NCI-H187 (cell line): ENCODE measurements at places on chromosomes 4 and X.

- no peak for DNase-seq
These were observed 125.7 kb upstream of the NDST3 start for GRCh38 chr4:117908306-117909207.

DNA sequence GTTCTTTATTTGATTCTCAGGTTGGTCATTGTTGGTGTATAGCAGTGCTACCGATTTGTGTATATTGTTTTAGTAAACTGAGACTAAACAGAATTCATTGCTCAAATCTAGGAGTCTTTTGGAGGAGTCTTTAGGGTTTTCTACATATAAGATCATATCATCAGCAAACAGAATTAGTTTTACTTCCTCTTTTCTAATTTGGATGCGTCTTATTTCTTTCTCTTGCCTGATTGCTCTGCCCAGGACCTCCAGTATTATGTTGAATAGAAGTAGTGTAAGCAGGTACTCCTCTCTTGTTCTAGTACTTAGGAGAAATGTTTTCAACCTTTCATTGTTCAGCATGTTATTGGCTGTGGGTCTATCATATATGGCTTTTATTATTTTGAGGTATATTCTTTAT lies 92.6 kb downstream of the IQCM start:
- no peak for DNase-seq

DNA sequence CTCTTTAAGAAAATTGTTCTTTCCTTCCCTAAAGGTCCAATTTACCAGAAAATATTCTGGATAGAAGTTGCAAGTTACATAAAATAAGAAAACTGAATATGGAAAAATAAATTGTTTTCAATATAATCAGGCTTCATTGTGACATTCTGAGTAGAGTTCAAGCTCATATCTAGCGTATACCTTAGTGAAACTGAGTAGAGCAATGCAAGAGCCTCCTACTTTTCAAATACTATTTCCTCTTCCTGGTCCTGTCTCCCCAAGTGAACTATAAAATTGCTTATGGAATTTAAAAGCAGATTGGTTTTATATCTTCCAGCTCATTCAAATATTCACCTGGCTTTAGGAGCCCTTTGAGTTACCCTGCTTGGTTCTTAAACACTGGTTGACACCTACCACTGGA lies 189.3 kb upstream of the GALNT7 start:
- DNase-seq: no peak

DNA sequence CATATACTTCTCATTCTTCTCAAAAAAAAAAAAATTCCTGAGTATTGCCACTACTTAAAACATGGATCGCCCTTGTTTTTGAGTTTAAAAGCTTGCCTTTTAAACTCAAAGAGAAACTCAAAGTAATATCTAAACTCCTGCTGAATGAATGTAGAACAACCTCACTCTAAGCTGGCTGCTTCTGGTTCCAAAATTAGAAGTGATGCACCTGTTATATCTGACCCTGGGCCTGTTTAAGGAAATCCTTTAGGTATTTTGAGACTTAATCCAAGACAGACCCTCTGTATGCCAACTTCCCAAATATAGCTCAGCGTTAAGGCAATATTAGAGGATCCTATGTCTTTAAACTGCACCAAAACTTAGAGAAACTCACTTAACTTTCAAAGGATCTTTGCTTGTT lies 1.8 kb upstream of the OTUD4 start:
- no peak for DNase-seq

- no peak for DNase-seq
These were observed 13.9 kb downstream of the CDS1 start for GRCh38 chr4:84596826-84597225.

GRCh38 chr4:59727745-59728144 lies 1472.4 kb upstream of the ADGRL3 start:
- no peak for DNase-seq

- DNase-seq: no peak
These were observed 87.9 kb downstream of the CRLF2 start for GRCh38 chrX:1124531-1124930.

GRCh38 chrX:129777218-129778030 lies 2.3 kb upstream of the SASH3 start:
- DNase-seq: no peak

DNA sequence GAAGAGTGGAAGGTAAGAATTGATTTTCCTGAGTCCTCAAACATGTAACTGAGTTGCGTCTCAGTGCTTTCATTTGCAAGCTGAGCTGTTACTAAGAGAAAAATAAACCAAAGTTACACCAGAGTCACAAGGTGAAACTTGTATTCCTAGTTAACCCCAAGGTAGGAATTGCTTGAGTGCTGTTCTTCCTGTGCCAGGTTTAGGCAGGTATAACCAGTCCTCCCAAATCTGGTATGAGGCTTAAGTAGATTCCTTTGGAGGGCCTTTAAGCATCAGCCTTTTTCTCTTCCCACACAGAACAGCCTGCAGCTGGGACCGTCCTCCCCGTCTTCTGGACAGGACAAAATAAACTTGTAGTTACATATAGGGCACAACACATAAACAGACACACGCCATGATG lies 2.3 kb upstream of the BTC start:
- no peak for DNase-seq

GRCh38 chrX:151870602-151871001 lies 42.1 kb upstream of the MAGEA4 start:
- DNase-seq: no peak

DNA sequence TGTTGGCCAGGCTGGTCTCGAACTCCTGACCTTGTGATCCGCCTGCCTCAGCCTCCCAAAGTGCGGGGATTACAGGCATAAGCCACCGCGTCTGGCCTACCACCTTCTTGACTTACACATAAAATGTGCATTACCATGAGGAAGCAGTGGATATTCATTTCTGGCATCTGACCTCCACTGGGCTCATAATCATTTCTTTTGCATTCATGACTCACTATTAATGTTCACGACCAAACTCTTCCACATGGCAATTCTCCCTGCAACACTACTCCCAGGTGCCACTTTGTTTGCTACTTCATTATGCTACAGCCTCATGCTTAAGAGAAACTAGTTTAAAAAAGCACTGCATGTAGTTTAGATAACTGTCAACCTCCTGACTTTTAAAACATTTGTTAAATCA lies 22.7 kb downstream of the RASGEF1B start:
- no peak for DNase-seq

GRCh38 chrX:43500246-43500645 lies 155.9 kb upstream of the MAOA start:
- DNase-seq: no peak

GRCh38 chr4:83108101-83108861 lies 6.2 kb downstream of the PLAC8 start:
- no peak for DNase-seq

DNA sequence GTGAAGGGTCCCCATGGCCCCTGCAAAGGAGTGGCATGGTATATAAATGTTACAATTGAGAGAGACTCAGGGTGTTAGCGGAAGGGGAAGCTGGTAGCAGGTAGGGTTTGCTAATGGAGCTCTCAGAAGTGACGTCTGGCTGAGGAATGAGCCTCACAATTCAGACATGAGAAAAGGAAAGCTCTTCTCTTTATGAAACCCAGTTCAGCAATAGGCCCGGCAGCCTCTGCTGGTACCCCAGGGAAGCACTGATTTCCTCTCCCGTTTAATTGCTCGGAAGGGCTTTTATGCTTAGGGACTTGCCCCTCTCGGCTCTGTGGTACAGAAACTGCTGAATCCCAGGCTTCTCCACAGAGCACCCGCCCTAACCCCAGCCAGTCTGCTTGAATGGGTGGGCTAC lies 19.4 kb upstream of the AFAP1 start:
- no peak for DNase-seq

DNA sequence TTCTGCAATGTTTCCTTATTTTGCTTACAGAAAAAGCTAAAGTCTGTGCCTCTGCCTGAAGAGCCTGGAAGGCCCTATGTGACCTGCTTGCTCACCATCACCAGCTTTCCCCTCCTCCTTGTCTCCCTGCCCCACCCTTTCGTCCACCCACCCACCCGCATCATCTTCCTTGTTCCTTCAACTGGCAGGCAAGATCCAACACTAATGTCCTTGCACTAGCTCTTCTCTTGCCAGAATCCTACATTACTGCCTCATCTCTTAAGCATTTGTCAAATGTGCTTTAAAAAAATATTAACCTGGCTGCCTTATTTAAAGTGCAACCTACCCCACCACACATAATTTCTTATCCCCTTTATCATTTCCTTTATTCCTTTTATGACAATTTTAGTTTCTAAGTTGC lies 165.1 kb upstream of the PPP3CA start:
- no peak for DNase-seq

DNA sequence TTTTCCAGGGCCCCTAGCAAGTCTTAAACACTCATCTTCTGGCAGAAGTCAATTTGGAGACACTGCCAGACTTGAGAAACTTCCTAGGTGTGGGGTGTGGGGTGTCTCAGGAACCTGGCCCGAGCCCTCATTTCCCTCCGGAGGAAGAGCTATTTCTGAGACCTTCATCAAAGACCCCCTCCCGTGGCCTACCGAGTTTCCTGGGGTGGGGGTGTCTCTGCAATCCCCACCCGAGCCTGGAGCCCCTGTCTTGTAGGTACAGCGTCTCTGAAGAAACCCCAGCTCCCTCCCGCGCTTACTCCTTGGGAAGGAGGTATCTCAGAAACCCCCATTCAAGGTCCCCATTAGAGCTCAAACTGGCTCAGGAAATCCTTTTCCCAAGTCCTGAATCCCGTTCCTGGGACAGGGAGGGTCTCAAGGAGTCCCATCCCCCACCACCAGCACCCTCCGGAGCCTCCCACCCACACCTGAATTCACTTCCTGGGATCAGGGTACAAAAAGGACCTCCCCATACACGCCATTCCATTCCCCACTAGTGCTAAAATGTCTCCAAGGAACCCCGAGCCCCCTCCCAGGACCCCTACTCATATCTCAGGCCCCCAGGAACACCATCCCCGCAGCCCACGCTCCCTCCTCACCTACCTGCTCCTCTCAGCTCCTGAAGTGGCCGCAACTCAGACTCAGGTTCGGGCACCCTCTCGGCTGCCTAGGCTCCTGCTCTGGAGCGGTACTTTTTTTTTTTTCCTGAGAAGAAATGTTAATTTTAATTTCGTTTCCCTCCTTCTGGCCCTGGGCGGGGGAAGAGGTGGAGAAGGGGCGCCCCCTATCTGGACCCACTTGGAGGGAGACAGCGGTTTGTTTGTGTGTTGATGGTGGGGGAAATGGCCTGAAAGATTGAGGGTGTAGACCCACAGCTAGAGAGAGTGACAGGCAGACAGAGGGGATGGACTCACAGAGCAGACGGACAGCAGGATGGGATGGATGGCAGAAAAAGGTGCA lies 1.1 kb downstream of the SLC38A5 start:
- DNase-seq: no peak

GRCh38 chrX:119537487-119537886 lies 27.7 kb downstream of the STEEP1 start:
- no peak for DNase-seq

DNA sequence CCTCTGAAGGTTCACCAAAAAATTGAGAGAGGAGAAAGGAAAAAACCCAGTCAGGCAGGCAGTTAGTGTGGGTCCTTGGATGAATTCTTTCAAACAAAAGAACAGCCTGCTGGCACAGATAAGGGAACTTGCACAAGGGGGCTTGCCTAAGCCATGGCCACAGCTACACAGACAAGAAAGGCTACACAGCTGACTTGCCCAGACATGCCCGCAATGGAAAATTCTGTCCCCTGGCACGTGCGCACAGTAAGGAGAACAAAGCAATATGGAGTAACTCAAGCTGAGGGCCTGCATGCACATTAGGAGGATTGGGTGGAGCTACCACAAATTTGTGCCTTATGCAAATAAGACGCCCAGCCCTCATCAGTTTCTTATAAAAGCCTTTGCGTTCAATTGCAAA lies 512.5 kb upstream of the HTR2C start:
- no peak for DNase-seq

- no peak for DNase-seq
These were observed 198.7 kb upstream of the NOCT start for GRCh38 chr4:138816875-138817274.

- no peak for DNase-seq
These were observed 83.7 kb downstream of the MGST2 start for GRCh38 chr4:139749338-139749737.

DNA sequence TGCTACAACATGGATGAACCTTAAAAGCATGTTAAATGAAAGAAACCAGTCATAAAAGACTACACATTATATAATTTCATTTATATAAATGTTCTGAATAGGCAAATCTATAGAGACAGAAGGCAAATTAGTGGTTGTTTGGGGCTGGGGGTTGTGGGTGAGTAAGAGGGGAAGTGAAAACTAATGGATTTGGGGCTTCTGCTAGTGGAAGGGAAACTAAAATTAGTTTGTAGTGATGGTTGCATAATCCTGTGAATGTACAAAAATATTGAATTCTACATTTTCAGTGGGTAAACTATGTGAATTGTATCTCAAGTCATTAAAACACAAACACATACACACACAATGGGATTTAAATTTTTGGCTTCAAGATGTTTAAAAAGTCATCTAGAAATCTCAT lies 25.4 kb upstream of the LIMCH1 start:
- DNase-seq: no peak

DNA sequence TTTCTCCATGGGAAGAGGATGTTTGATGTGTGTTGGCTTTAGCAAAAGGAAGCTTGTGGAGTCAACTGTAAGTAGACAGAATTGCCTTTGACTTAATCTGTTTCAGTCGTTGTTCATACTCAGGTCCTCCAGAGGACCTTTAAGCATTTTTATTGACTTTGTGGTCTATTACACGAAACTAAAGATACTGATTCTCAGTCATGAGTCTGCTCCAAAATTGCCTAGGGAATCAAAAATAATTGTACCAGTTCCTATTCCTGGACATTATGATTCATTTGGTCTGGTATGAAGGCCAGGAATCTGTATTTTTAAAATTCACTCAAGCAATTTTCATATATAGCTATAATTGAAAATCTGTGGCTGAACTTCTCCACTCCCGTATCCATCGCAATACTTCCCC lies 38.6 kb downstream of the AR start:
- DNase-seq: no peak

GRCh38 chrX:21838937-21839333 lies 482 bp upstream of the MBTPS2 start:
- no peak for DNase-seq

DNA sequence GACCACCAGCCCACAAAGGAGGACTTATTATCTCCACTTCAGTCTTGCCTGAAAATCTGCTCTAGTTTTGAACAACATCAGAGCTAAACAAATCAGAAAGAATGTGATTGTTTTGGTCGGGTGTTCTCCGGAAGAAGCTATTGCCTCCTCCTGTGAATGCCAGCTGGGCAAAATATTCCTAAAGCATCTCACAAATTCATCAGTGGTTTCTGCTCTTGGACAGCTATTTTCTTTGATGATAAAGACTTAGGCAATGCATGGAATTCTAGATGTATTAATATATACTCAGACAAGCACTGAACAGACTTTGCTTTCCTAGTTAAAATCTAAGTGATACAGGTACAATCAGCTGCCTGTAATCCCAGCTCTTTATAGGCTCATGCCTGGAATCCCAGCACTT lies 71.8 kb downstream of the ASMT start:
- DNase-seq: no peak

DNA sequence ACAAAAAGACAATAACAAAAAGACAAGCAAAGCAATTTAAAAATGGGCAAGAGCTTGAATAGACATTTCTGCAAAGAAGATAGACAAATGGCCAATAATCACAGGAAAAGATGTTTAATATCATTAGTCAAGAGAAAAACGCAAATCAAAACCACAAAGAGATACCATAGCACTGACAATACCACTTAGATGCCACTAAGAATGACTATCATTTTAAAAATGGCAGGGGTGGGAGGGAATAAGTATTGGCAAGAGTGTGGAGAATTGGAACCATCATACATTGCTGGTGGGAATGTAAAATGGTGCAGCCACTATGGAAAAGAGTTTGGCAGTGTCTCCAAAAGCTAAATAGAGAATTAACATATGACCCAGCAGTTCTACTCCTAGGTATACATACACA lies 15.1 kb upstream of the EXOC1 start:
- DNase-seq: no peak

- DNase-seq: no peak
These were observed 67.7 kb downstream of the SLC4A4 start for GRCh38 chr4:71406459-71406963.
